ENCODE measurements at places on chromosomes 6 and 20.

- peak; percentile 16 for DNase-seq
Measured at GRCh38 chr20:19889011-19889953, 127.9 kb upstream of the NAA20 start.

- no peak for DNase-seq
Measured at GRCh38 chr20:51121272-51121671, 98.4 kb upstream of the KCNG1 start.

GRCh38 chr20:35491823-35492222 is 36.4 kb downstream of the CEP250 start:
- DNase-seq, result no peak

DNA sequence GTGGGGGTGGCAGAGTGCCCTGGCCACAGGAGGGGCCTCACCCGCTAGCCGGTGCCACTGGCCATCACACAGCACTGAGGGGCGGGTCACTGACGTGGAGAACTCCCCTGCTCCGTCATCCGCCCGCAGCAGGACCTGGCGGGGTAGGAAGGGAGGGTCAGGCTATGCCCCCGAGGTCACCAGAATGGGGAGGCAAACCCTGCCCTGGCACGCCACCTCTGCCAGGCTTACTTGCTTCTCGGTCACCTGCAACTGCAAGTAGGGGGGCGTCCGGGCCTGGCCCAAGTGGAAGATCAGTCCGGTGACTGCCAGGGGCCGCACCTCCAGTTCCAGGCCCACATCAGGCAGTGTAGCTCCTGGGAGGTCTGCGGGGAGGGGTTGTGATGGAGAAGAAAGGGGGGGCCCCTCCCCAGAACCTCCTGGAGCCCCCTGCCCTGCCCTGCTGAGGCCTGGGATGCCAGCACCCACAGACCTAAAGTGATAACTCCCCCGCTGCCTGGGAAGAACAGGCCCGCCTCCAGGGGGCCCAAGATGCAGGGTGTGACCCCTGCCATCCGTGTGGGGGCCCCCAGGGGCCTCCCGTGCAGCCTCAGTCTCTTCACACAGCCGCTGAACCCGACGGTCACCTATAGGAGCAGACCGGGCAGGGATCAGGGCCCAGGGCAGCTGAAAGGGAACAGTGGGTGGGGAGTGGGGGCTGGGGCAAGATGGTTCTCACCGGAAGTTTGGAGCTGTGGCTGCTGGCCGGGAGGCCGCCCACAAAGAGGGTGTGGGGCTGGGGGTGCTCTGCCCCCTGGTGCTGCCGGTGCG is 7.4 kb downstream of the ADRM1 start:
- no peak for DNase-seq

DNA sequence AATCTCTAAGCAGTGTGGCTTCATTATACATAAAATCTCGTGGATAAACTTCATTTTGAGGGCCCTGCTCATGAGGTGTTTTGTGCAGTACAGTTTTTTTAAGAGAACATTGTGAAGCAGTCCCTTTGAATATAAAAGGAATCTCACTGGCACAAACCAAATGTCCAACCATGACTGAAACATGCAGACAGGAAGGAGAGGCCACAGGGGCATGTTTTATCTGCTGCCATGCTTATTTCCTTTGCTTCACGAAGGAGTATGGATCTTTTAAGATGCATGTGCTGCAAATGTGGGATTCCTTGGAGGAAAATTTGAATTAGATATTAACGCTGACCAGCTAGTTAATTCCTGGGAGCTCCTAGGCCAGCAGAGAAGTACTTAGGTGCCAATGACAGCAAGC is 192.3 kb downstream of the DST start:
- DNase-seq, result no peak

DNA sequence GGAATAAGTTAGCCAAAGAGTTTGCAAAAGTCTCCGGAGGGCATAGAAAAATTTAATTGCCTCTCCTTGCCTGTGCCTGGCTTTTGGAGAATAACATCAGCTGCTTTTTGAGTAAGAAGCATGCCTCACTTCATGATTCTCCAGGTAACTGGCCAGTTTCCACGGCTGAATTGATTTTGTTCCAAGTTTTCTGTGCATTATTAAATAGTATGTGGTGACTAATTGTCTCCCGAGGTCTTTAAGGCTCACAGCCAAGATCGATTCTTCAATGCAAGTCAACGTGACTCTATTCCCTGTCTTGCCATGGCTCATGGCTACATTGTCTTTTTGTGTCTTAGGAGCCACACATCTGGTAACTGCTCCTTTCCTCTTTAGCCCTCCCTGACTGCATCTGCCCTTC is 54.2 kb downstream of the CNR1 start:
- no peak for DNase-seq
